Stimulated activated CD8-positive, alpha-beta memory T cell treated with anti-CD3 and anti-CD28 coated beads, Interleukin-15, amount 100 ng/mL, for 1 hour (primary cell): ENCODE measurements at places on chromosomes 2 and 18.

- no peak for DNase-seq
Measured at GRCh38 chr2:215624423-215624829, 188.6 kb upstream of the FN1 start.

- DNase-seq = no peak
Measured at GRCh38 chr2:212361174-212361756, 177.3 kb downstream of the ERBB4 start.

DNA sequence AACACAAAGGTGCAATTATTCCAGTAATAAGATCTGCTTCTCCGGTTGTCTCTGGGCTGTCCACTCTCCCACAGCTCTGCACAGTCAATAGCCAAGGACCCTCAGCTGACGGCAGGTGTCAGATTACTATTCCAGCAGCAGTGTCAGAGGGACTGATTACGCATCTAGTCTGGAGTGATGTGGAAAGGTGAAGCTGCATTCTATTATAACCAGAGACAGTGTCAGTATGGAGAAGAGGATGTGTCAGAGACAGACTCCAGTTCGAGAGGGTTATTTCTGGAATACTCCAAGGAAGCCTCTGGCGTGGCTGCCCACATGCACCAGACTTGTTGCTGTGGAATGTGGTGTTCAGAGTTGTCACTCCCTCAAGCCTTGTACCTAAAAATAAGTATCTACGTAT is 163.6 kb upstream of the TMEM200C start:
- DNase-seq = no peak

DNA sequence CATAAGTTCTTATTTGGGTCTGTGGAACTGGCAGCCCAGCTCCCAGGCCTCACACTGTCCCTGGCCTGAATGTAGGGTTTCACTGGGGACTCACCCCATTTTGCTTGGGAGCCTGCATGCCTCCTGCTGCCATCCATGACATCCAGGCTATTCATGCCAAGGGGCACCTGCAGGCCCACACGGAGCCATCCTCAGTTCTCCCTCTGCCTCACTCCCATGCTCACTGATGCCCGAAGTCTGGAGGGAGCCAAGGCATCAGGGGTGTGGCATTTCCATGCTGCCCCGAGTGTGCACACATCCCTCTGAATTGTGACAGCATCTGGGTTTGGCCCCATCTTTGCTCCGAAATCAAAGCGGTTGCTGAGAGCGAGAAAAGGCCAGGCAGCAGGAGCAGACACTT is 67.4 kb upstream of the ZNF804A start:
- DNase-seq = no peak

- no peak for DNase-seq
Measured at GRCh38 chr18:58819051-58819450, 45.6 kb upstream of the ZNF532 start.
